Stimulated activated CD4-positive, alpha-beta T cell treated with anti-CD3 and anti-CD28 coated beads, TNF-alpha, amount 100 ng/mL, for 1 hour (primary cell): ENCODE measurements at places on chromosomes 5 and 9.

- DNase-seq: no peak
Observed at GRCh38 chr5:128668921-128669320, 130.9 kb upstream of the FBN2 start.

DNA sequence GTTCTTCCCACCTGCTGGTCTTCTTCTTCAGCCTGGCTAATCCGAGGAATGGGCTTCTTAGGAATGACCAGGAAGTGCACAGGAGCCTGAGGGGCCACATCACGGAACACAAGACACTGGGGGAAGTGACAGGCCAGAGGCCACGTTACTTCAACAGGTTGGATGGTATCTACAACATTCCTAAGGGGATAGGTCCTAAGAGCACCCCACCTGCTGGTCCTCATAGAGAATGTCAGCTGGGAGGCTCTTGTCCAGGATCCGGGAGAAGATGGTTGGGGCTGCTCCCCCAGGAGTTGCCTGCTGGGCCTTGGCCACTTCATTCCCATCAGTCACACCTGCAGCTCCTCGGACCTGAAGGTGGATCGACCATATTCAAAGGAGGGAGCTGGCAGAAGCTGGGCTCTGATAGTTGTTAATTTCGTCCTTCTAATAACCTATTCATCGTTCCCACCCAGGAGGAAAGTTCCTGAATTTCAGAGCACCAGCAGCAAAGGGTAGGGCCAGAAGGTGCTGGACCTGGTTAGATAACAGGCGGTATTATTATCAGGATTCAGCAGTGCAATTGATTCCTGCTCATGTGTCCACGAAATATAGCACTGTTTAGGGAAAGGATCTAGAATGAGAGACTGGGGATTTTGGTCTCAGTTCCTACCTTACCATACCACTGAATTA is 1.3 kb downstream of the HINT2 start:
- DNase-seq: no peak

- no peak for DNase-seq
Observed at GRCh38 chr9:4106081-4106759, 193.6 kb downstream of the GLIS3 start.

- DNase-seq: no peak
Observed at GRCh38 chr5:147216552-147217154, 18.2 kb upstream of the STK32A start.

GRCh38 chr5:40679148-40679912 is 385 bp upstream of the PTGER4 start:
- DNase-seq: peak; percentile 87

DNA sequence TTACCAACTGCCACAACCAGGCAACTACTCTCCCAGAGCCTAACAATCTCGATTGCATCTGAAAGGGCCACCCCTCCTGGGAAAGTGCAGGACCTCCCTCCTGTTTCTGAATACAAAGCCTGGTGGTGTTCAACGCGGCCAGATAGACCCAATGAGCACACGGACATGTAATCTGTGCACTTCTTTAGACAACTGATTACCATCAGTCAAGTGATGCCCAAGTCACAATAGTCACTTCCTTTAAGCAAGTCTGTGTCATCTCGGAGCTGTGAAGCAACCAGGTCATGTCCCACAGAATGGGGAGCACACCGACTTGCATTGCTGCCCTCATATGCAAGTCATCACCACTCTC is 739 bp downstream of the C9orf72 start:
- DNase-seq: peak; percentile 22

GRCh38 chr5:158698023-158698639 is 401.6 kb downstream of the EBF1 start:
- no peak for DNase-seq

DNA sequence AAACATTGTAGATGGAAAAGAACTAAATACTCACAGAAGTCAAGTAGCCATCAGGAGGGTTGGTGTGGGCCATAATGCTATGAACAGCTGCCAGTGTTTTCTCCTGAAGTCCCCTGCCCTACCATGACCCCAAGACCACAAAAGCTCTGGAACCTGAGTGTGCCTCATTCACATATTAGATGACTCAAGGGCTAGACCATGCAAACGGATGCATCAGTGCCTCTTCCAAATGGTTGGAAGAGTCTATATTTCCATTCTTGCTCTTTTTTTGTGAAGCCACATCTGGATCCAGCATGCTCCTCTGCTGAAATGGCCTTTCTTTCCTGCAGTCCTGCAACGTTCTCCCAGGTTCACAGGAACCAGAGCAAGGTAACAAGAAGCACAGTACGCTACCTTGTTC is 136.6 kb upstream of the EPB41L4A start:
- no peak for DNase-seq

- no peak for DNase-seq
Observed at GRCh38 chr9:8492024-8492423, 692.4 kb upstream of the DMAC1 start.

GRCh38 chr5:3780278-3780677 is 184.6 kb downstream of the IRX1 start:
- DNase-seq: no peak

GRCh38 chr9:6944093-6944551 is 186.3 kb downstream of the KDM4C start:
- DNase-seq: no peak

DNA sequence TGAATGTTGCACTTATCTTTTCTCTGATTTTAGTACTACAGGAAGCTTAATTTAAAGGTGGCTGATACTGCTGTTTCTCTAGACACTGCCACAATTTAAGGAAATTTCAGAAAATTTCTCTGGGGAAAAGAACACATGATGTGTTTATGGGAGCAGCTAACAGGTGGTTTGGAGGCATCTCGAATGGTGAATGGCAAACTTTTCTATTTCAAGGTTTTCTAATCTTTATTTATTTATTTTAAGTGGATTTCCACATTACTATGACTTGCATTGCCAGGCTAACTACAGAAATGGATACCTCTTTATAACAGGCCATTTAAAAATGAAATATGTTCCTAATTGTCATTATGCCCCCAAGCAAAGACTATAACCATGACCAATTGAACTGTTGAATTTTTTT is 50.4 kb downstream of the PDE6A start:
- DNase-seq: no peak

- DNase-seq: no peak
Observed at GRCh38 chr9:124311283-124311682, 53.5 kb downstream of the NEK6 start.

- DNase-seq: no peak
Observed at GRCh38 chr5:5523066-5523505, 100.6 kb downstream of the ICE1 start.

DNA sequence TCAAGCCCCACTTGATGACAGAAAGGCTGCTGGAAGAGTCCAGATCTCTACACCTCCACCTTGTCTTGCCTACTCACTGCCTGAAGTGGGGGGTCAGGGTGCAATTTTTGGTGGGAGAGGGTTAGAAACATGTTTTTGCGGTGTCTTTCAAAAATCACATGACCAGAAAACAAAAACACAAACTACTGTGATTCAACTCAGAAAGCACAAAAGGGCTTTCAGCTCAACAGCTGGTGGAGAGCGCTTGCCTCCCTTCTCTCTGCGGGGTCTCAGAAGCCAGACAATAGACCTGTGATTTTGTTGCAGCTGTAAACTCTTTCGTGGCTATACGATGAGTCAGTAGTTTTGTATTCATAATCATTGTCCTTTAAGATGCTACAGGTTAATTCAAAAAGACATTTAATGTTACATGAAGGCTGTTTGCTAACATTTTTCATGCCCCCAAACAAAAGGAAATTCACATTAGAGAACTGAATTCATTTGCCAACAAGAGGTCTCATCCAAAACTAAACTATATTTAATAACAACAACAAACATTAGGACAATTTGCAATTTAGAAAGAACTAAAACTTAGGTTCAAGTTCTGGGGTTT is 172.6 kb upstream of the RAI14 start:
- no peak for DNase-seq

- no peak for DNase-seq
Observed at GRCh38 chr5:179732918-179733771, 523 bp downstream of the MAML1 start.

GRCh38 chr5:149037817-149038216 is 25.0 kb downstream of the SH3TC2 start:
- no peak for DNase-seq

GRCh38 chr9:121645853-121646807 is 5.3 kb upstream of the DAB2IP start:
- no peak for DNase-seq

DNA sequence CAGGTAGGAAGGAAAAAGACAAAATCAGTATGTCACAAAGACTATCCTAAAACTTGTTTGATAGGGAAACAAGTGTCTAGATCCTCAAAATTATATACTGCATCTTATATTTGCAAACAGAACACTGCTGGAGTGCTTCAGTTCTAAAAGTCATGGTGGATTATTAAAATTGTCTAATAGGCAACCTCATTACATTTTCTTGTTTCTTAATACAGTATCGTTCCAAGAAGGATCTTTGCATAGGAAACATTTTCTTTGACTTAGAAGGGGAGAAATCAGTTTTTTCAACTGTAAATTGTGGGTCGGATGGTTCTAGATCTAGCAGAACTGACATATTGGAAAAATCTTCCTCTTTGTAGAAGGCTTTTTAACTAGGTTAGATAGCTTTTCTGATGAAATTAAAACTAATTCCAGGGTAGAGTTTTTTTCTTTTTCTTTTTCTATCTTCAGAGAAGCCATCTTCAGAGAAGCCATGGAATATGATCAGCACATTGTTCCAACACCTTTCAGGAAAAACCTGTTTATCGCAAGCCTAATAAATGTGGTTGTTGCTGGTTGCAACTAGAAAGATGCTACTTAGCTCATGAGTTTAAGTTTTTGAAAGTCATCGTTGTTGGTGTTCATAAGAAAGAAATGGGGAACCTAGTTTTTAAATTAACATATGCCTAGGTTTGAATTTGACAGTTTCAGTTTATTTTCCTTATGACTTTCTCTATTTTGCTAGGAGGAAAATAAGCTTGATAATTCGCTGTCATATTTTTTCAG is 7.4 kb downstream of the CPEB4 start:
- no peak for DNase-seq

DNA sequence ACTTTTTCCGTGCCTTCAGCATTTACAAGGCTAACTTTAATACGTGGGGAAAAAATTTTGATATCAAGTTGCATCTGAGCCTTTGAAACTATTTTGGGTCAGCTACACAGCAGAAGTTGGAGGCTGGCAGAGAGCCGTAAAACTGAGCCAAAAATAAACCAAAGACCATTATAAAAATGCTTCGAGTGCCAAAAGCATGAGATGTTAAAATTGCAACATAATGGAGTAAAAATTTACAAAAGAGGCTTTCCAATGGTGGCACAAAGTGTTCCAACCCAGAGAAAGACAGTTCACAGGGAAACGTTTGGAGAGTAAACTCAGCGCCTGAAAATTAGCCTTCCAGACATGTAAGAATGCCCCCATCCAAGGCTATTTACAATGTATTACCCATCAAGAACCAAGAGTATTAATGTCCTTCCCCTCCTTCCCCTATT is 190.3 kb downstream of the TLE1 start:
- no peak for DNase-seq

DNA sequence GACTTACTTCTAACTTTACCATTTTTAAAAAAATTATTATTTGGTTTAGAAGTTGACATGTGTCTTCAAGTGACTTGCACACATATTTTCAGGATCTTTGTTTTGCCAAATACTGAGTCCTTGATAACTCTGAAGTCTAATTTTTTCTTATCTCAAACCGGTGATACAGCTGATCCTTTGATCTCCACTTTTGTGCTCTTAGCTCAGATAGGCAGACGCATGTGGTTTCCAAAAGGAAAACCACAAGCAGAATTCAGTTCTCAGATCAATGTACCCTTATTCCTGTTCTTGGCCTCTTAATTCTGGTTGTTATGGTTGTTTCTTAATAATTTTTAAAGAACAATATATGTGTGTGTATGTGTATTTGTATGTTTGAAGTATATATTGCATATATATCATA is 238.3 kb upstream of the EDIL3 start:
- no peak for DNase-seq

DNA sequence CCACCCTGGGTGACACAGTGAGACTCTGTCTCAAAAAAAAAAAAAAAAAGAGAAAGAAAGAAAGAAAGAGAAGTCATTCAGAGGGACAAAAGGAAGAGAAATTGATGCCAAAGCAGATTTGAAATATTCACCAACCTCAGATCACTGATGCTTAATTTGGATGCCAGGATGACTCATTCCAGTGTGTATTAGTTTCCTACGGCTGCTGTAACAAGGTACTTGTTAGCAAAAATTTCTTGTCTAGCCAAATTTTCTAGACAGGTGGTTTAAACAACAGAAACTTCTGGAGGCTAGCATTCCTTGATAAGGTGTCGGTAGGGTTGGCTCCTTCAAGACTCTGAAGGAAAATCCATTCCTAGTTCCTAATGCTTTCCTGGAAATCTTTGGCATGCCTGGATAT is 42.1 kb downstream of the POU4F3 start:
- DNase-seq: no peak
